ENCODE measurements at places on chromosomes 6 and 20.

GRCh38 chr6:692858-693722, at the start of gene EXOC2:
Gene EXOC2, minus strand, starts transcription at chr6:693139. Its CDS starts 55,321 bp downstream, at chr6:637818.
- DNase-seq: peak; percentile 92

GRCh38 chr6:44044940-44045671, 82.1 kb downstream of the MRPL14 start:
- no peak for DNase-seq

GRCh38 chr6:117592983-117593759, 9.1 kb downstream of the GOPC start:
- DNase-seq: no peak

- DNase-seq: no peak
Measured at GRCh38 chr20:10093087-10093591, 58.4 kb downstream of the ANKEF1 start.

GRCh38 chr20:51624157-51624731, 81.7 kb upstream of the NFATC2 start:
- DNase-seq: peak; percentile 82

- no peak for DNase-seq
Measured at GRCh38 chr6:54971825-54972224, 125.3 kb downstream of the FAM83B start.

DNA sequence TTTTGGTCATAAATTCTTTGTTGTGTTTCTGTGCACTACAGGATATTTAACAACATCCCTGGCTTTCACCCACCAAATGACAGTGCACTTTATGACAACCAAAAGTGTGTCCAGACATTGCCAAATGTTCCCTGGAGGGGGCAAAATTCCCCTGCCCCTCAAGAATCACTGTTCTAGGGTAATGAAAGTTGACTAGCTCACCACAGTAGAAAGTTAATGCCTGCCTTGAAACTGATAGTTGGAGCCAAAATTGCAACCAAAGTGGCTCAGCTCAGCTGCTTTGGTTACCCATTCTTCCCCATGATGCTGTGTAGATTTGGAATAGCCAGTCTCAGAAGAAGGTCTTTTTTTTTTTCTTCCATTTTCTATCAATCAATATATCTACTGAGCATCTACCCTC, 150.6 kb downstream of the RALGAPA2 start:
- DNase-seq: no peak

DNA sequence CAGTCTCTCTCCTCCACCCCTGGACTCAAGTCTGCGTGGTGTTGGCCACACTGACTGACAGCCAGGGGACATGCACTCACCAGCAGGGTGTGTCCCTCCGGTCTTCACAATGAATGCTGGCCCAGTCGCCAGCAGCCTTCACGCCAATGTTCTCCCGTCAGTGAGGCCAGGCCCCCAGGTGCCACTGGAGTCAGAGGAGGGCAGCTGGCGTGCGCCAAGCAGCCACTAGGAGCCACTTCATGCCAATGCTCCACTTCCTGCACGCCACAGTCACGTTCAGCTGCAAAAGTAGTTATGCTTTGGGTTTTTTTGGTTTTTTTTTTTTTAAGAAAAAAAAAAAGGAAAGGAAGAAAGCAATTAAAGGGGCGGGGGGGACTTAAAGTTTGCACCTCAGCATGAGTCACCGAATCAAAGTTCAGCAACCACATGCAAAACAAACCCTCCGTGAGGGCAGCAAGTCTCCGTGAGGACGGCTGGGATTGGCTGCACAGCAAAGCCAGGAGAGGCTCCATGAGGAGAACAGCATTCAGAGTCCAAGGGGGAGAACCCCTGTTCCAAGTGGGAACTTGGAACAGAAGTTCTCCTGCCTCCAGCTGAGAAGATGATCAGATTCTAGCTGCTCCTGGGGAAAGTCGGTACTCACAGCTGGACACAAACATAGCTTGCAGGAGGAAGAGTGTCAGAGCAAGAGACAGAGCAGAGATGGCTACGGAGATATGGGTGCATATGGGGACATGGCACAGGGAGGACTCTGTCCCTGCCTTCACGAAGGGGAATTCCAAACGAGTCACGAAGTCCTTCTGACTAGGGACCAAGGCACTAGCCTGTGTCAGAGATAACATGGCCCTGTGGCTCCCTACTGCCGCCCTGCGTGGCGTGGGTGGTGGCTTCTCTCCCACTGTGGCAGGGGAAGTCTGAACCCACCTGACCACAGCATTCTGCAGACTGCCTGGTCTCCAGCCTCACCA, at the start of gene ZC3H12D:
TSS of gene ZC3H12D (minus strand) at position 282 of the 968 bp plus-strand sequence. CDS start 10,471 bp downstream, outside the sequence.
- DNase-seq: peak; percentile 77

DNA sequence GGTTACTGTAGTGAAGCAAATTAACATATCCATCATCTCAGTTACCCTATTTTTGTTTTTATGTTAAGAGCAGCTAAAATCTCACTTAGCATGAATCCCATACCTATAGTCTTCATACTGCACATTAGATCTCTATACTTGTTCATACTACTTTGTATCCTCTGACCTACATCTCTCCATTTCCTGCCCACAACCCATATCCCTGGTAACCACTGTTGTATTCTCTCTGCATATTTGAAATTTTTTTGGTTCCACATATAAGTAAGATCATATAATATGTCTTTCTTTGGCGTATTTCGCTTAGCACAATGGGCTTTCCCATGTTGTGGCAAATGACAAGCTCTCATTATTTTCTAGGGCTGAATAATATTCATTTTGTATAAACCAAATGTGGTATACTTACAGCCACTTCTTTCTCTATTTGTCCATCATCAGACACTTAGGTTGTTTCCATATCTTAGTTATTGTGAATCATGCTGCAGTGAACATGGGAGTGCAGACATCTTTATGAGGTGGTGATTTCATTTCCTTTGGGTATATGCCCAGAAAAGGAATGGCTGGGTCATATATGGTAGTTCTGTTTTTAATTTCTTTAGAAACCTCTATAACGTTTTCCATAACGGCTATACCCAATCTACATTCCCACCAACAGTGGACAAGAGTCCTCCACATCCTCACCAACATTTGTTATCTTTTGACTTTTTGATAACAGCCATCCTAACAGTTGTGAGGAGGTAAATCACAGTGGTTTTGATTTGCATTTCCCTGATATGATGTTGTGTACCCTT, 39.8 kb downstream of the BACH2 start:
- DNase-seq: no peak

DNA sequence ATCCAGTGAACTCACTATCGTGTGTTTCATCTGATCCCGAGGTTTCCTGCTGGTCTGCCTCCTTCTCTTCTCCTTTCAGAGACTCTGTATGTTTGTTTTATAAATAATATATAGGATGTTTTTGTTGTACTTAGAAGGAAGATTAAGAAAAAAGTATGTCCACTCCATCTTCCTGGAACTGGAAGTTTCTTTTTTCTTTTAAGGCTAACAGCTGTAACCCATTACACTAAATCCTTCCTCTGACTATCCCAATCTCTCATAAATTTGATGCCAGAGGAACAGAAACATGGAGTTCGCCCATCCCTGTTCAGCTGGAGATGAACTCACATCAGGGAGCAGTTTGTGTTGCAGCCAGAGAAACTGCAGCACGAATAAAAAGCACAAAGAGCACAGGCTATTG, 20.7 kb downstream of the RIPK1 start:
- DNase-seq: no peak

Data from aorta (tissue), 5 donors.